Non-pigmented ciliary epithelial cell (primary cell): ENCODE measurements at places on chromosomes 16 and 17.

DNA sequence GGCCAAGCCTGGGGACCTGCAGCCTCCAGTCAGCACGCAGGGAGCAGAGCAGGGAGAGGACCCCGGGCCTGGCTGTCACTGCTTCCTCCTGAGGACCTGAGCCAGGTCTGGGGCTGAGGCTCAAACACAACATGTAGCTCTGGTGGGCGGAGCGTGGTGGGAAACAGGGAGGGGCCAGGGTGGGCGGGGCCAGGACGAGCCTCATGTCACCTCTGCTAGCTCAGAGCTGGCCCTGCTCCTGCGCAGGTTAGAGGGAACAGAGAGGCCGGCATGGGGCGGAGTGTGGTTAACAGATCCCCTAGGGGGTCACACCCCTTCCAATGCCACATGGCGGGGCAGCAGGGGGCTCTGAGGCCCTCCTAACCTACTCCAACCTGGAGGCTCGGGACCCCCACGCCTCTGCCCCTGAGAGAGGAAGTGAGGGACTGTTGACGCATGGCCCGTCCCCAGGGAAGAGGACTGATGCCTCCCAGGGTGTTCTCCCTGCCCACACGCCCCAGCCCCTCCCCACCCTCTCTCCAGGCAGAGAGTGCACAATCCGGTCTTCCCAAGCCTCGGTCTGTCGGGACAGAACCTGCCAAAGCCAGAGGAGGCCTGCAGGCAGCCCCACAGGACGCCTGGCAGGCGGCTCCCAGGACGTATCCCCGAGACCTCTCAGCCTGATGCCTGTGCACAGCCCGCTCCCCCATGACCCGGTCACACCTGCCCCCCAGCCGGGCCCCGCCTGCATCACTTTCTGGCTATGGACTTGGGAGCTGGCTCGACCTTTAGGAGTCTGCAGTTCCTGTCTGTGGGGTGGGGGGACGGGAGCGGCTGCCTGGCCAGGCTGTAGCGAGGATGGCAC lies 15.2 kb downstream of the PIEZO1 start:
- DNase-seq, result no peak

DNA sequence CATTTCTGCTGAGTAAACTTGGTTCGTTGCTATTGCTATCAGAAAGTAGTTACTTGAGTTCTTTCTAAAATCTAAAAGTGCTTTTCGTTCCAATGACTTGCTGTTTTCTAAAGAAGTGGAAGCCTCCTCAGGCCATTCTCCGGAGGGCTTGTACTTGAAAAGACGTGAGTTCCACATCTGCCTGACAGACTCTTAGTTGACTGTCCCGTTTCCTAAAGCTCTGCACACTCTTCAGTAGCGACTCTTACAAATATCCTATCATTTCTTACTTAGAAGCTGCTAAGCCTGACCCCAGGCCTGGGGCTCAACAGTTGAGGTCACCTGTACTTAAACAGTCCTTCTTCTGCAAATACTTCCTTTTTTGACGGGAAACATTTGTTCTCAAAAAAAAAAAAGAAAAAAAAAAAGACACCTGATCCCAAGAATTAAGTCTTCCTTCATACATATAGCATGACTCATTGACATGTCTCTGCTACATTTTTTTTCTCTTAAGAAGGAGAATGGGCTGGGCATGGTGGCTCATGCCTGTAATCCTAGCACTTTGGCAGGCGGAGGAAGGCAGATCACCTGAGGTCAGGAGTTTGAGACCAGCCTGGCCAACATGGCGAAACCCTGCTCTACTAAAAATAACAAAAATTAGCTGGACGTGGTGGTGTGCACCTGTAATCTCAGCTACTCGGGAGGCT lies 61.5 kb downstream of the DHRS7C start:
- DNase-seq, result no peak

DNA sequence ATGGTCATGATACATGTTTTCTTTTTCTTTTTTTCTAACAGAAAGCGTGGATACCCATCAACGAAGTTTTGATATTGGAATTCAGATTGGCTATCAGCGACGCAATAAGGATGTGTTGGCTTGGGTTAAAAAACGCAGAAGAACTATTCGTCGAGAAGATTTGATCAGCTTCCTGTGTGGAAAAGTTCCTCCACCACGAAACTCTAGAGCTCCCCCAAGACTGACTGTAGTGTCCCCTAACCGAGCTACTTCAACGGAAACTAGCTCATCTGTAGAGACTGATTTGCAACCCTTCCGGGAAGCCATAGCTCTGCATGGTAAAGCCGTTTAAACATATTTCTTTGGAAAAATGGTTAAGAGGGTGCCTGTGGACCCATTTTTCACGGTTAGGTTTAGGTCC lies 11.5 kb downstream of the HAPSTR1 start:
- no peak for DNase-seq

GRCh38 chr17:78132084-78132676 lies 1.6 kb downstream of the TMC8 start:
- DNase-seq, result no peak

GRCh38 chr17:1498233-1498632 lies 5.7 kb upstream of the MYO1C start:
- DNase-seq, result no peak

DNA sequence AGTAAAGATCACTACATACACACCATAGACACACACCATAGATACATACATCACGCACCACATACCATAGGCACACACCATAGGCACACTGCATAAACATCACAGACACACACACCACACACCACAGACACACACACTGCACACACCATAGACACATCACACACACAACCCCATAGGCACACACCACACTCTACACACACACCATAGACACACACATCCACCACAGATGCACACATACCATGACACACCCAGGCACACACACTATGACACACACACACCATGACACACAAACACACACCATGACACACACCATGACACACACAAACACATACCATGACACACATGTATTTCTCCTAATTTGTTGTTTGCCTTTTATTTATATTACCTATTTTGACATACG lies 14.1 kb downstream of the TBC1D16 start:
- DNase-seq, result no peak

DNA sequence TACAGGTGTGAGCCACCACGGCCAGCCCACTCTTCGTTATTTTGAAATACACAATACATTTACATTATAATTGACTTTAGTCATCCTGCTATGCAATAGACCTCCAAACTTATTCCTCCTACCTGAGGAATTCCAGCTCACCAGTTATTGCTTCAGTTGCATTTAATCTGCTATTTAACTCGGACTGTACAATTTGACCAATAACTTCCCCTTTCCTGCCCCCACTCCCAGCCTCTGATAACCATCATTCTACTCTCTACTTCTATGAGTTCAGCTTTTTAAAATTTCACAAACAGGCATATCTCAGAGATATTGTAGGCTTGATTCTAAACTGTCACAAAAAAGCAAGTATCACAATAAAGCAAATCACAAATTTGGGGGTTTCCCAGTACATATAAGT lies 157.0 kb downstream of the COPRS start:
- no peak for DNase-seq

GRCh38 chr17:29107084-29107483 lies 64.1 kb downstream of the PIPOX start:
- no peak for DNase-seq

DNA sequence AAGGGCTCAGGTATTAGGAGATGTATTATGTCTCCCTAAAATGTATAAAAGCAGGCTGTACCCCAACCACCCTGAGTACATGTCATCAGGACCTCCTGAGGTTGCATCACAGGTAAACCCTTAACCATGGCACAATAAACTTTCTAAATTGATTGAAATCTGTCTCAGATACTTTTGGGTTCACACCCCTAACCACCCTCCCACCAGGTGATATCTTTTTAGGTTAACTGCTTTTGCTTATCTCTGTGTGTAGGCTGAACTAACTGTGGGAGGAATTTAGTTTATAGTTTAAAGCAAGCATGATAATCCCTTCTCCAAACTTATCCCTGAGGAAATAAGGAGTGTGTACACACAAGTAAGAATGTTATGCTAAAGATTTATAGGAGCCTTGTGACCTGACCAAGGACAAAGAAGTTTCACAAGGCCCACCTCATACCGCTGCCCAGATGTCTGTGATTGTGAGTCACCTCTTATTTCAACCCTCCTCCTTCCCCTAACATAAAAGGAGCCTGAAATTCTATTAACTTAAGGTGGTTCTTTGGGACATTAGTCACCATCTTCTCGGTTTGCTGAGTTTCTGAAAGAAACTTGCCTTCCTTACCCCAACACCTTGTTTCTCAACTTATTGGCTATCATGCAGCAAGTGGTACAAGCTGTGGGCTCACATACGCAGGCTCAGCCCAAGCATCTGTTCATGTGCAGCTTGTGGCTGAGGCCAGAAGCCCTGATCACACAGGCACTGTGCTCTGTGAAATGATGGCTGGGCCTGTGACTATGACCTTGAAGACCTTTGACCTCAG lies 11.3 kb downstream of the PRSS22 start:
- DNase-seq, result no peak

GRCh38 chr17:76345377-76345974 lies 8.2 kb downstream of the PRPSAP1 start:
- no peak for DNase-seq

DNA sequence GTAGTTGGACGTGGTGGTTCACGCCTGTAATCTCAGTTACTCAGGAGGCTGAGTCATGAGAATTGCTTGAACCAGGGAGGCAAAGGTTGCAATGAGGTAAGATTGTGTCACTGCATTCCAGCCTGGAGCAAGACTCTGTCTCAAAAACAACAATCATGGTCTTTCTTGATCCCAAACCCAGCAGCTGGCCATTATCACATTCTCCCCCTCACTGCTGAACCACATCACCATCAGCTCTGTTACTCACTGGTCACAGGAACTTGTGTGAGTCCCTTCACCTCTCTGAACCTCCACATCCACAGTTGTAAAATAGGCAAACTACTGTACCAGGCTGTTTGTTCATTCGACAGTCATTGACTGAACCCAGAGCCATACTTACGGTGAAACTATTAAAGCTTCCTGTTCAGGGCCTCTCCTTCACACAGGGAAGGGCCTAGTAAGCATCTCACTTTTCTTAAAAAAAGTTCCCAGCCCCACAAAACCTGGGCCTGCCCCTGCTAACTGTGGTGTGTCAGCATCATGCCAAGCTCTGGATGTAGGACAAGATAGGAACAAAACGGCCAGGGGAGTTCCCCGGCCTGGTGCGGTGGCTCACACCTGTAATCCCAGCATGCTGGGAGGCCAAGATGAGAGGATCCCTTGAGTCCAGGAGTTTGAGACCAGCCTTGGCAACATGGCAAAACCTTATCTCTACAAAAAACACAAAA lies 104.7 kb downstream of the COPRS start:
- DNase-seq, result peak; percentile 96

- DNase-seq, result no peak
Observed at GRCh38 chr17:77704048-77704815, 254.3 kb upstream of the TNRC6C start.

GRCh38 chr16:11440657-11441012 lies 95.4 kb downstream of the RMI2 start:
- DNase-seq, result no peak

- DNase-seq, result no peak
Observed at GRCh38 chr17:7588553-7589203, 1.2 kb downstream of the SOX15 start.

GRCh38 chr17:57368637-57369336 lies 112.5 kb downstream of the MSI2 start:
- no peak for DNase-seq

DNA sequence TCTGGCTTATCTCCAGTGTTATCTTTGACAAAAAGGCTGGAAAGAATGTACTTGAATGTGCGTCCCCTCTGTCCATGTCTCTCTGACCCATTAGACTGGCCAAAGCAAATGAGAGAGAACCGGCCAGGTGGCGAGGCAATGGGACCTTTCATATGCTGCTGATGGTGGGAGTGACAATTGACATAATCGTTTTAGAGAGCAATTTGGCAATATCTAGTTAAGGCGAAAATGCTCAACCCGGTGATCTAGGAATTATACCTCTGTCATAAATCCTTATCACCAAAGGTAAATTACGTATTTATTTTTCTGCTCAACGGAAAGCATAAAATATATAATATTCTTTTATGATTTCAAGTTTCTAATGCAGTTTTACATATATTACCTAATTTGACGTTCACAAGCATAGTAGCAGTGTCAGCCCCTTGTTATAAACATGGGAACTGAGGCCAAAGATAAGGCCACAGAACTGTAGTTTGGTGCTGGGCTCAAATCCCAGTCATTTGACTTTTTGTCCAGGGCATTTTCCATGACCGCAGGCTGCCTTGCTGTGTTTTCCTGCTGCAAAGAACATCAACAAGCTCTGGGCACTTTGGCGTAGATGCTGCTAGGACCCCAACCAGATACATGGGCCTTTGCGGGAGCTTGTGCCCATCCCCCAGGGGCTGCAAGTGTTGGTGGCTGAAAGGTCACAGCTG lies 14.7 kb upstream of the SDK2 start:
- no peak for DNase-seq

DNA sequence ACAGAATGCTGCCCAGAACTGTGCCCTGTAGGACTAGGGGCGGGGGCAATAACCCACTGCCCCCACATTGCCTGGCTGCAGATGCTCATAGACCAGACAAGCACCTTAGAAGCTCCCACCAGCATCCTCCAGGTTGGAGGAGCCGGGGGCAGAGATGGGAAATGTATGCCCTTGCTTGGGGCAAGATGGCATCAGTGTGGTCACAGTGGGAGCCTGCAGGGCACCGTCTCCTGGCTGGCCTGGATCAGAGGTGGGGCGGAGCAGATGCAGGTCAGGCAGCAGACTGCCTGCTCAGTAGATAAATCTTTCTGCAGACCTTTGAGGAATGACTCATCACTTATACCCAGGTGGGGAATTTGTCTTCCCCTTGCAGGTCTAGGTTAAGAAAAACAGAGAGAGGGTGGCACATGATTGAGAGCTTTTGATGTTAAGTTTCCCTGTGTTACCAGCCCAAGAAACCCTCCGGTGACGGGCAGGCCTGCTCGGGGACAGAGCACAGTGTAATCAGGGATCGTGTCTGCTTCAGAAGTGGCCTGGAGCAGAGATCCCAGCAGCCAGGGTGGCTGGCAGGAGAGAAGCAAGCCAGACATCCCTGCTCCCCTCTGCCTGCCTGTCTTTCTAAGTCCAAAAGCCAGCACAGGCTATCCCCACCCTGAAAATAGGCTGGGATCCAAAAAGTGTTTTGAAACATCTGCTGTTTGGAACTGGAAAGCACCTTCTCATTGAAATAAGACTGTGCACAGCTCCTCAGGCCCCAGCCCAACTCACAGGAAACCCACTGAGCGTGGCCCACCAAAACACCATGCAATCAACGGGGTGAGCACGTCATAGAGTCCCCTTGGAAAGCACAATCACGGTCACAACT lies 50.7 kb upstream of the RPL38 start:
- no peak for DNase-seq

- no peak for DNase-seq
Observed at GRCh38 chr17:73635101-73635817, 9.0 kb downstream of the SDK2 start.

GRCh38 chr16:70430667-70431536 lies 8.0 kb downstream of the ST3GAL2 start:
- no peak for DNase-seq

- DNase-seq, result no peak
Observed at GRCh38 chr17:77377710-77378235, 237.0 kb downstream of the SEC14L1 start.
